Glomerular endothelial cell (primary cell): ENCODE measurements at places on chromosomes 6 and 20.

- no peak for DNase-seq
These were observed 481.9 kb downstream of the UTRN start for GRCh38 chr6:144767051-144767450.

- no peak for DNase-seq
These were observed 671 bp downstream of the E2F1 start for GRCh38 chr20:33685328-33686099.

- no peak for DNase-seq
These were observed 72.9 kb downstream of the PSMB1 start for GRCh38 chr6:170480050-170480692.

DNA sequence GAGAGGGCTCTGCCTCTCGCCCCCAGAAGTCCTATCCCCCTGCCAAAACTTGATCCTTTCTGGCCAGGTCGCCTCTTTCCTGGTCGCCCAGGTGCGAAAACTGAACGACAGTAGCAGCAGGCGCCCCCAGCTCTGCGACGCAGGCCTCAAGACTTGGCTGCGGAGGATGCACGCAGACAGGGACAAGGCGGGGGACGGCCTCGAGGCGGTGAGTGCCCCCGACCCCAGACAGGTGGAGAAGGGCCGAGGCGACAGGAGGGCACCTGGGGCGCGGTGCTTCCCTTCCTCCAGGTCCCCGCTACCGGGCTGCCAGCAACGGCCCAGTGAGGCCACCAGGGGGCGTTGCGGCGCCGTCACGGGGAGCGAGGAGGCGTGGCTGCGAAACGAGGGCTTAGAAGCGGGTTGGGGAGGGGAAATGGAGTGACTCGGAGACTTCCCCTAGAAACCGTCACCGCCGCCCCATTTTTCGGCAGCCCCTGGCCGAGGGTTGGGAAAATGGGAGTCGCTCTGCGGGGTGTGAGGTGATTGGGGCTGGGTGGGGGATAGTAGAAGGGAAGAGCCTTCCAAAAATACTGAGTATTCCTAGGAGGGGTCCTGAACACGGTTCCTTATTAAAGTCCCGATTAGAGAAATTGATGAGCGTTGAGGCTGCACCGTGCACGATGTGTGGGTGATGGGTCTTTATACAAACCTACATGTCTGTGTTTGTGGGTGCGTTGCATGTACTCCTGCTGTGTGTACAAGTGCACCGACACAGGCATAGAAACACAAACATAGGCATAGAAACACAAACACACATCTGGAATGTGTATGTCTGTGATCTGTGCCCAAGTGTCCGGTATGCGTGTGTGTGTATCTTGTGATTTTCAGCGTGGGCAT lies 44.6 kb downstream of the ARHGAP40 start:
- no peak for DNase-seq

GRCh38 chr6:166411271-166411670 lies 28.5 kb upstream of the MPC1 start:
- DNase-seq, result no peak

DNA sequence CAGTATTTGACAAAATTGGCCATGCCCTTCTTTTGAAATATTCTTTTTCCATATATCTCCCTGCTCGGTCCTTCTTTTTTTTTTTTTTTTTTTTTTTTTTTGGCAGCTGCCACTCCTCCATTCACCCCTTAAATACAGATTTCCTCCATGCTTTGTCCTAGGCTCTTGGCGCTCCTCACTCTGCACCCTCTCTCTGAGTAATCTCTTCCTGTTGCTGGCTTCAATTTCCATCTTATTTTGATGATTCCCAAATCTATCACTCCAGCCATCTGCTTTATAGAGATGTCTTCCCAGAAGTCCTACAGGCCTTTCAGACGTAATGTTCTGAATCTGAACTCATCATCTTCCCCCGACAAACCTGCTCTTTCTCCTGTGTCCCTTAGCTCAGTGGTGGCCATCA lies 12.8 kb upstream of the KLHL32 start:
- DNase-seq, result no peak

DNA sequence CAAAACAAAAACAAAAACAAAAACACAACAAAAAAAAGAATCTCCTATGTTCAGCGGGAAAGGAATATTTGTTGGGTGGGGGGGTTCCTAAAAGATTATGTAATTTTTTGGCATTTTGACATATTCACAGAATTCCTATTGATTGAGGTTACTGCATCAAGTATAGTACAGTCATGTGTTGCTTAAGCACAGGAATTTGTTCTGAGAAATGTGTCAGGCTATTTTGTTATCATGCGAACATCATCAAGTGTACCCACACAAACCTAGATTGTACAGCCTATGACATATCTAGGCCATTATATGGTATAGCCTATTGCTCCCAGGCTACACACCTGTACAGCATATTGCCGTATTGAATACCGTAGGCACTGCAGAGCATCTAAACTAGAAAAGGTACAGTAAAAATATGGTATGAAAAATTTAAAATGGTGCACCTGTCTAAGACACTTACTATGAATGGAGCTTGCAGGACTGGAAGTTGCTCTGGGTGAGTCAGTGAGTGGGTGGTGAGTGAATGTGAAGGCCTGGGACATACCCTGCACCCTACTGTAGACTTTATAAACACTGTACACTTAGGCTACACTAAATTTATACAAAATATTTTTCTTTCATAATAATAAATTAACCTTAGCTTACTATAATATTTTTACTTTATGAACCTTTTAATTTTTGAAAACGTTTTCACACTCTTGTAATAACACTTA lies 110.6 kb downstream of the CDKAL1 start:
- DNase-seq, result no peak

GRCh38 chr6:94361304-94362060 lies 942.1 kb upstream of the EPHA7 start:
- no peak for DNase-seq

DNA sequence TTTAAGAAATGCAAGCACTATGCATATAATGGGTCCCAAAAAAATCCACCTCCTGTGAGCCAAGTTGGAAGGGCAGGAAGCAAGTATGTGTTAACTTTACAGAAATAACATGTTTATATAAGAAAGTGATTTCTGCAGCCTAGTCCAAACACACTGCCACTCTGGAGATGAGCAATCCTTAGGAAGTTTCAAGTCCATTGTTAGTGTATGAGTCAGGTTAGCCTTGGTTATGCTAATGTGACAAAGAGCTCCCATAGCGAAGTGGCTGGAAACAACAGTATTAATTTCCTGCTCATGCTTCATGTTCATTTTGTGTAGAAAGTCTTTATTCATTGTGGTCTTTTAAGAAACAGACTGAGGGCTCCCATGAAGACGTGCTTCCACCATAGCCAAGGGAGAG lies 121.4 kb downstream of the TBXT start:
- peak; percentile 34 for DNase-seq

DNA sequence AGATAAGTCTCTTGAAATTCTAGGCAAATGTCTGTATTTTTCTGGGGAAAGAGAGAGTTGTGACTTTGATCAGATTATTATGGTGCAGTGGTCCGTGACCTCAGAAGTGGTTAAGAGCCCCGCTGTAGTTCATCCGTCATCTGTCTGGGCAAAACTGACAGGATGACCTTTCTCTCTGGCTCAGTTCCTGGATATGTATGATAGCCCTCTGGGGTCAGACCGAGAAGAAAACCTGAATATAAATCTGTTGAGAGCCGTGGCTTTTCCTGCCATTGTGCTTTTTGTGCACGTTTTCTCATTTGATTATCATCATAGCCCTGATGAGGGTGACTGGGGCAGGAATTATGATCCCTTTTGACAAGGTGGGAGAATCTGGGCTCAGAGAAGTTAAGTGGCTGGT lies 26.5 kb downstream of the GHRH start:
- DNase-seq, result no peak

DNA sequence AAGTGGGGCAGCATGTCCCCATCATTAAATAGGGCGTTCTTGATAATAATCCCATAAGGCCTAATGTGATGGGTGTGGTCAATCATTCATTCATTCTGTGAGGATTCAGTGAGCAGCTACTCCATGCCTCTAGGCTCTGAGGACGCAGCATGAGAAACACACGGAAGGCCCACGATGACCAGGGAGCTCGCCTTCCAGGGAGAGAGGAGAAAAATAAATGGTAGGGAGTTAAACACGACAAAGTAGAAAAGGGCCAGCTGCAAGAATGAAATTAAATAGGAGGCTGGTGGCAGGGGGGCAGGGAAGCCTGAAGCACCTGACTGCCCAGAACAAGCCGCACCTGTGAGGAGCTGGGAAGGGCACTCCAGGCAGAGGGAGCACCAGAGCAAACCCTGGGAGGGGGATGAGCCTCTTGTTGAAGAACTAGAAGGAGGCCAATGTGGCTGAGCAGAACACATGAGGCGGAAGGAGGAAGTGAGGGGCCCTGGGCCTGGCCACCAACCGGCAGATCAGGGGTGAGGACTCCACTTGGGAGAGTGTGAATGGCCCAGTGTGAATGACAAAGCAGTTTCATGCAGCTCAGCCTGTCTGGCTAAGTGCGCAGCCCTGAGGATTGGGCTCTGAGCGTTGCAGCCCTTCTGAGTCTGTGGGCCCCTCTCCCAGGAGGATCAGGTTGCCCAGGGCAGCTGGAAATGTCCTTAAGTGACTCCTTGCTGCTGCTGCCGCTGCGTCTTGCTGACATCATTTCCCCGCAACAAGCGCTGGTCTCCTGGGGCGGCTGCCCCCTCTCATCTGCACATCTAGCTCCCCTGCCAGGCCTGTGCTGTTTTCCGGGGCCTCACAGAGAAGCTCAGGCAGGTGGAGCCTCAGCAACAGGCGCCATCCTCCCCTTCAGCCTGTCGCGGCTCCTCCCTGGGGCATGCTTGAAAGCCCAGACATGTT lies 99.9 kb downstream of the CDH26 start:
- no peak for DNase-seq

DNA sequence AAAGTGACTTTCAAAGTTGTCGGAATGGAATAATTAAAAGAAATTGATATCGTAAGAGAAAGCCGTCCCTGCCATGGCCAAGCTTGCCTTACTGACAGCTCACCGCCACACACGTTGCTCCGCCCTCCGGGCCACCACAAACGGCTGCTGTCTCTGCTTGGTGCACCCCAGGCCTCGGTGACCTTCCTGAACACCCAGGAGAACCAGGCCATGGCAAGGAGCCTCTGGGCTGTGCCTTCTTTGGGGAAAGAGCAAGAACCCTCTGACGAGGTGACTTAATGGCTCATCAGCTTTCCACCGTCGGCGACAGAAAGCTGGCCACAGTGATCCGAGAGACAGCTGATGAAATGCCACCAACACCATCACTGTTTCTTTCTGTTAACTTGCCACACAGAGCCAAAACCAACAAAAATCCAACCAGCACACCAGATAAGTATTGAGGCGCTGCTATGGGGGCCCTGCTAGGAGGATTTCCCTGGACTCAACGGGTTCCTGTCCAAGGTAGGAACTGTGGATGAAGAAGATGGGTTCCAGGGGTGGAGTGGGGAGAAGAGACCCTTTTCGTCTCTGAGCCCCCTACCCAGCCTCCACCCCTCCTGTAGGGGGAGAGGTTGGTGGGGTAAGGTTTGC lies 61.4 kb downstream of the NPEPL1 start:
- DNase-seq, result no peak

DNA sequence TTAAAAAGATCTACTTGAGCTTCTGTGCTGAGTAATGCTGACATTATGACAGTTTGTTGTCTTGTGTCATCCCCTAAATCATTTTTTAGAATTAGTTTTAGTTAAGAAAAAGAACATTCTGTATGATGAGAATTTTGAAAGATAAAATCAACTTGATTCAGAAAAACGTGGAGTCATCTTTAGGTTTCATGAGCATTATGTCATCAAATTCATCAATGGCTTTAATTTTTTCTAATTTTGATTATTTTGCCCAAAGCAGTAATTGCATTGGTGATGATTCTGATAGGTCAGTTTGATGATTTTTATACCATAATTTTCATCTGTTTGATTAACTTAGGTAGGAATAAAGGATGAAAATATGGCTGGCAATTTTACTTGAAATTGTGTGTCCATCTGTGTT lies 26.6 kb upstream of the ADGRF4 start:
- no peak for DNase-seq

DNA sequence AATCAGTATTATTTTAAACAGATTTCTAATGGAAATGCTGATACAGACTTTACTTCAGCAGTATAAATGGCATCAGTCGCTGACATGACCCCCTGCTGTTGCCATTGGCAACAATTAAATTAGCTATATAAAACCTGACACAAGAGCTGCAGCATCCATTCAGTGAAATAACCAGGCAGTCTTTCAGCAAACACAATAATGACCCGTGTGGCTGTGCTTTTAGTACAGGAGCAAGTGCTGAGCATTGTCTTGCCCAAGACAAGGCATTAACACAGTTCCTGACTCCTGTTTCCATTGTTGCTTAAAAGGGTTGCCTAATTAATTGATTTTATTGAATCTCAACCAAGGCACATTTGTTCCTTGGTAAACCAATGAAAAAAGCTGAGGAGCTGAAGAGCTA lies 382.1 kb downstream of the HACE1 start:
- DNase-seq, result no peak

DNA sequence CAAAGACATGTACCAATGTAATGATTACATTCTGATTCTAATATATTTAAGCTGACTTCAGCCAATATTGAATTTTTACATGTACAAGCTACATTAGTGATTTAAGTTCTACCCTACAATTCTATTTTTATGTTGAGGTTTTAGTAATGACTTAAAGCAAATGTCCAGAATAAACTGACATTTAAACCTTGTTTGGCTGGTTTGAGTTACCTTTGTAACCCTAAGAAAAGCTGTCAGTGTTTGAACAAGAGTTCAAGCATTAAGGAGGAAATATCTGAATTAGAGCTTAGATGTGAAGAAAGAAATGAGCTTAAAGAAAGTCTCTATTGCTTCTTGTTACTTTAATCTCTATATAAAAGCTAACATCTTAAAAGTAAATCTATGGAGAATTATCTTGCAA lies 710.6 kb upstream of the EPHA7 start:
- no peak for DNase-seq

DNA sequence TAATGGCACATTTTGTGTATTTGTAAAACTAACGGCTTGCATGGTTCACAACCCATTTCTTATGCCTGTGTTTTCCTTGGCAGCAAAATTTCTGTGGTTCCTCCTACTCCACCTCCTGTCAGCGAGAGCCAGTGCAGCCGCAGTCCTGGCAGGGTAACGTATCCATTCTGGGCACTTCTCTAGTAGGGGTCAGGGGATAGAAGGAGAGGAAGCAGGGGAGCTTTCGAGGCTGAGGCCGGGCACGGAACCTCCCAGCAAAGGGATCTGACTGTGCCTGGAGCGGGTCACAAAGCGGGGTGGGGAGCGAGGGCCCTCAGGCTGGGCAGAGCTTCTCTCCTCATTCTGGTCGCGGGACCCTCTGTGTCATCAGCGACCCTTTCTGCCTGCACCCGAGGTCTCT lies 58.4 kb downstream of the SYTL3 start:
- no peak for DNase-seq
